ENCODE measurements at places on chromosomes 2 and 18.

GRCh38 chr2:172484253-172484652 is 56.9 kb downstream of the ITGA6 start:
- peak; percentile 53 for DNase-seq

DNA sequence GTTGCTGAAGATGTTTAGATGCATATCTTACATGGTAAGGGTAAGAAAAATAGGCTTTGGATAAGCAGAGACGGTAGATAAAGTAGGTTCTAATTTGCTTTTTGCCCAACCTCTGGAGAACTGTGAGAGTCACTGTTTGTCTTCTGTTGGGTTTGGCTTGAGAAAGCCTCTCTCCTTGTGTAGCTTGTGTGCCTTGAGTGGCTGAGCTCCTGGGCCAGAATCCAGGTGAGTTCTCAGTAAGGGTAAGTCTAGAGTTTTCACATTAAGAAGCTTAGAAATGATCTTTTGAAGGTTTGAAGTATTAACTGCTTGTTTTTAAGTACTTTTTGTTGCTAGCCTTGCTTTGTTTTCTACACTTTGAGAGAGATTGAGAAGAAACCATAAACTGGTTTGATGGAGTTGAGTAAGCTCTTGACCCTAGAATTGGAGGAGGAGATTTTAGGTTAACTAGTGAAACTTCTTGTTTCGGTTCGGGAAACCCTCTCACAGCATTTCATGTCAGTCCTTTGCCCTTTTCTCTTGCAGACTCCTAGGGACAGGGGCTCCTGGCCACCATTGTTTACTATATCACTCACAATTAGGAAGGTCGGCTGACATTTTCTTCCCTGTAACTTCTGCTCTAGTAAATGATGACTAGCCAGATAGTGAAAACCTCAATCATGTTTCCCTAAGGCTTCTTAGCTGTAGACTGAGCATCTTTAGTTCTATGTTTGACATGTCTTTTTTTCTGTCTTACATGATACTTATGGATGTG is 26.0 kb downstream of the MAP4K4 start:
- no peak for DNase-seq

DNA sequence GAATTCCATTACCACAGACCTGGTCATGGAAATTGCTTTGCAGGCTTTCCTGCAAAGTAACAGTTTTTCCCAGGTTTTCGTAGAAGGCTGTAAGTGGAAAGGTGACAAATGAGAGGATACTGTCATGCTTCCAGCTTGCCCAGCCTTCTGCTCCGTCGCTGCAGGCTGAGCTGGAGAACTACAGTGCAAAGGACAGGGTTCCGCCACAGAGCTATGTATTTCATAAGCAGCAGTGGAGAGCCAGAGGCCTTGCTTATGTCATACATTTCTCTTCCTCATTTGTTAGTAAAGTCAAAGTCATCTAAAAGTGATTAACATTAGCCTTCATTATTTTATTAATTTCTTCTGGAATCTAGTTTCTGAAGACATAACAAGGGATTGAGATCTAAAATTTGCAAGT is 72.9 kb upstream of the RBM44 start:
- DNase-seq = no peak

- DNase-seq = no peak
These were observed 22.8 kb downstream of the NFE2L2 start for GRCh38 chr2:177241711-177242120.

DNA sequence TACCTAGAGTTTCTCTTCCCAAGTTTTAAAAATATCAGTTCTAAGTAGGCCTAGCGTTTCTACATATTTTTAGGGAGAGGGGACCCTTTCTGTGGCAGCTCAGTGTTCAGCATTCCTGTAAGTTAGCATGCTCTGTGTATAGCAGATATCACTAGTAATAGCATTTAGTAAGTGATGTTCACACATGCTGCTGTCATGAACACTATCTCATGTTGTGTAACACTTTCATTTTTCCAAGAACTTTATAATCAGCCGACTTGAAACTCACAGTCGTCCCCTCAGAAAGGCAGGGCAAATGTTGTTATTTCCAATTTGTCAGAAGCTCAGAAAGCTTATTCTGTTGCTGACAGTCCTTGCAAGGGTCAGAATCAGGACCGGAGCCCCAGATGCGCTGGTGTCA is 267.7 kb downstream of the ALPK2 start:
- no peak for DNase-seq

- no peak for DNase-seq
These were observed 48.9 kb downstream of the FRZB start for GRCh38 chr2:182817558-182817957.

DNA sequence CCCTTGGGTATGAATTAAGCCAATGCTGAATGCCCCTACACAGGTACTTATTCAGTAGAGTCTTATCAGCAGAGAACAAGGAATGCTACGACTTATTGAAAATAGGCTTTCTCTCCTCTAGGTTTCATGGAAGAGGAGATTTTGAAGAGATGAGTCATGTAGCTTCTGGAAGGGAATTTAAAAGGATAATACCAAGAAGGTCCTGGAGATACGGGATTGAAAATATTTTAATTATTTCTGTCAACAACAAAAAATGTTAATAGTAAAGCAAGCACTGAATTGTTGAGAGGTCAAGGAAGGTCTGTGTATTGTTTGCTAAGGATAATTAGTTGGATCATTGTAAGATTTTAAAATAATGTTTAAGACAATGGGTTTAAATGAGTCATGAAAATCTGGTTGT is 293.0 kb upstream of the SPHKAP start:
- DNase-seq = peak; percentile 68
